ENCODE measurements at places on chromosomes 12 and 14.

GRCh38 chr12:102534899-102535298 is 54.5 kb upstream of the IGF1 start:
- no peak for DNase-seq

GRCh38 chr14:27091973-27092372 is 494.1 kb upstream of the NOVA1 start:
- no peak for DNase-seq

DNA sequence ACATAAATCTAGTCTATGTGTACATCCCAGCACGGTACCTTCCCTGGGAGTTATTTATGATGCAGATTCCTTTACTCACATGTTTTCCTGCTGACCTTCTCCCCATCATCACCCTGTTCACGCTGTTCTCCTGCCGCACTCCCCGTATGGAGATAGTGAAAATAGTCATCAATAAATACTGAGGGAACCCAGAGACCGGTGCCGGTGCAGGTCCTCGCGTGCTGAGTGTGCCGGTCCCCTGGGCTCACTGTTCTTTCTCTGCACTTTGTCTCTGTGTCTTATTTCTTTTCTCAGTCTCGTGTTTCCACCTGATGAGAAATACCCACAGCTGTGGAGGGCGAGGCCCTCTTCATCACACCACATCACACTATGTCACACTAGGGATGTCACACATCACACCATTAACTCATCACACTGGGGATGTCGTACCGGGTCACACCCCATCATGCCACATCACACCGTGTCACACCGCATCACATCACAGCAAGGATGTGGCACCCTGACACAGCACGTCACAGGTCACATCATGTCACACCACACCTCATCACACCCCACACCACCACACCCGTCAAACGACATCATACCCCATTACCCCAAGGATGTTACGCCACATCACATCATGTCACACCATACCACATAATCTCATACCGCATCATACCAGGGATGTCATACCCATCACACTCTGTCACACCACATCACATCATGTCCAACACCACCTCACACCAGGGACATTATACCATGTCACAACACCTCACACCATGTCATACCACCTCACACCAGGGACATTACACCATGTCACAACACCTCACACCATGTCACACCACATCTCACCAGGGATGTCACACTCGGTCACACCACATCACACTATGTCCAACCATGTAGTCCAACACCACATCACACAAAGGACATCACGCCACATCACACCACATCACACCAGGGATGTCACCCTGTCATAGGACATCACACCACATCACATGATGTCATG is 207.0 kb downstream of the TMEM121 start:
- no peak for DNase-seq

DNA sequence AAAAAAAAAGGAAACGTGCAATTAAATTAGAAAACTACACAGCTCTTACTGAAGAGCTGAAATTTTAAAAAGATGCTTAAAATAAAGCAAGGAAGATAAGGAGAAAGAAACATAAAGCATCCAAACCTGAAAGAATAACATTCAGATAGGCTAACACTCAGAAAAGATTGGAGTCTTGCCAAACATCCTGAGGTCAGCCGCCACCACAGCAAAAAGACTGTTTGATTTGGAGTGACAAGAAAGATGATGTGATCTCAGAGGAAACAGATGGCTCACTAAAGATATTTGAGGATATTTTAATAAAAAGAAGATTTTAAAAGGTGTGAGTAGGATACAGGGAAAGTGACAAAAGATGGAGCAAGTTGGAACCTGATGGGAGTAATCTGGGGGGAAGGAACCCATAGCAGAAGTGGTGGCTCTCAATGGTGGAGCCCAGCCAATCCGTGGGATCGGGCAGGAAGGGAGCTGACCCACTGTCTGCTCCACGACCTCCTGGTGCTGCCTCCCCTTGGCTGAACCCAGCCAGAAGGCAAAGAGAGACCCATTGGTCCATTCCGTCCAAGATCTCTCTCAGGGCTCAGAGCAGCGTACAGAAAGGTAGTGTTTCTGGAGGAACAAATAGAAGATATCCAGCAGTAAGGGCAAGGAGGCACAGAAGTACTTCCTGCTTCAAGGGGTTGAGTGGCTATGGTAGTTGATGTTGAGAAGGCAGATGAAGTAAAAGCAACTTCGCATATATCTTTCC is 469.6 kb downstream of the RGS6 start:
- no peak for DNase-seq

DNA sequence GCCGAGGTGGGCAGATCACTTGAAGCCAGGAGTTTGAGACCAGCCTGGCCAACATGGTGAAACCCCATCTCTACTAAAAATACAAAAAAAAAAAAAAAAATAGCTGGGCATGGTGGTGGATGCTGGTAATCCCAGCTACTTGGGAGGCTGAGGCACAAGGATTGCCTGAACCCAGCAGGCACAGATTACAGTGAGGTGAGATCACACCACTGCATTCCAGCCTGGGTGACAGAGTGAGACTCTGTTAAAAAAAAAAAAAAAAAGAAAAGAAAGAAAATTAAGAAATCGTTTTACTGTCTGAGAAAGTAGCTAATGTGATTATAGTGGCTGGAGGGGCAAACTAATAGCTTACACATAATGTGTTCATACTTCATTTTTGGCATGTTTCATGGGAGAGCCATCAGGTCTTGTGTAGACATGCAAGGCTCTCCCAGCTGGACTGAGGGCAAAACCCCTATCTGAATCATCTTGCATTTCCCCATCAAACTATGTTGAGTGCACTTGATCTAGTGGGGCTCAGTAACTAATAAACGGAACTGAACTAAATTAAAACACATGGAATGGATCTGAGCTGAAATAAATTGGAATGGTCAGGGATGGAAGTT is 16.2 kb downstream of the KIF21A start:
- DNase-seq: no peak

DNA sequence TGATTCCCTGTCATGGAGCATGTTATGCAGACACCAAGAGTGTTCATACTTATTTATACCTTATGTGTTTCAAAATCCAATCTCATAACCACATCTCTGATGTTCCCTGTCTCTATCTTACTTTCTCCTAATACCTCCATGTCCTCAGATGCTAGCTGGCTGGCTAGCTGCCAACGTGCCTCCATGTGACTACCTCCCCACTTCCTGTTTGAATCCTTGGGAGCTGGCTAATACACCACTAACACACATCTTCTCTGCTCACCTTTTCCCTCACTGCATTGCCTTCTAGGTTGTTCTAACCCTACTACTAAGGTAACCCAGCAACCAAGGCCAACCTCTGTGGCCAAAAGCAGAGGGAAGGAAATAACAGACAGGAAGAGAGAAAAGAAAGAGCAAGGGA is 27.3 kb downstream of the TTC5 start:
- DNase-seq: no peak

GRCh38 chr12:110661337-110661972 is 27.5 kb downstream of the HVCN1 start:
- no peak for DNase-seq

DNA sequence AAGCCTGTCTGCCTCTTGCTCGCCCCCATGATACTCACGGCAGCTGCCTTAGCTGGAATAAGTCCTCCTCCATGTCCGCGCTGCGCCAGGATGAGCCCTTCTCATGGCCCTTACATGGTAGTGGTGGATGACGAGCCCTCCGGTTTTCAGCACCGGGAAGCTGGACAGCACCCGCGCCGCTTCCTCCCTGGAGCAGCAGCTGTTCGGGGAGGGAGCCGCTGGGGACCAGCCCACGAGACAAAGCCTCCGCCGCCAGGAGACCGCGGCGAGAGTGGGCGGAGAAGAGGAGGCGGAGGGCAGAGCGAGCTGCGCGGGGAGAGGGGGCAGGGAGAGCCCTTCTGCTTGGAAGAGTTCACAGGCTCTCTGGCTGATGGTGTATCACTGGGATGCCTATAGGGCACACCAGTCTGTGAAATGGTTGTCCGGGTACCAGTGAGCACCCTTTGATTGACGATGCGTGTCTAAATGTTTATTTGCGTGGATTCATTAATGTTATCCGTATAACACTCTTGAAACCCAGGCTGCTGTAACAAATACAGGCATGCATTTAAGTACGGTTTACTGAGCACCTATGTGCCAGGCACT is at the start of gene SVOP:
Gene SVOP, minus strand, starts transcription at position 273 of the 585 bp plus-strand sequence. Its CDS starts 200 bp downstream, at position 73.
- DNase-seq: peak; percentile 92

DNA sequence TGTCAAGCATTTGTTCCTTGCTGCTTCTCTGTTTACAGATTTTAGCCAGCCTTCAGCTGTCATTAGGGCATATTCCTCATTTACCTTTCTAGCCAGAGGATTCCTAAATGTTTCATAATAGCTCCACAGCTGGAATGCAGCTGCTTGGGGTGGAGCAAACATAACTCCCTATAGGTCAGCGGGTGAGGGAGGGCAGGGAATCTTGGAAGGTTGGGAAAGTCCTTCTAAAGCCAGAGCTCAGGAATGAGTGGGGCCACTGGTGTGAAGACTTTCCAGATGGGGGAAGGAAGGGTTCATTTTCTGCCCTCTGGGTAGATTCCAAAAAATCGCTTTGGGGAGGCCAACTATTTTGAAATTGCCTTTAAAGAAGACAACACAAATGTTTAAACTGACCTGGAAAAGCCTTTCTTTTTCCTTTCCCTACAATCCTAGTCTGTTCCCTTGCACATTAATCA is 16.3 kb upstream of the IRF2BPL start:
- no peak for DNase-seq

GRCh38 chr12:73452672-73453469 is 1084.8 kb upstream of the ATXN7L3B start:
- no peak for DNase-seq

DNA sequence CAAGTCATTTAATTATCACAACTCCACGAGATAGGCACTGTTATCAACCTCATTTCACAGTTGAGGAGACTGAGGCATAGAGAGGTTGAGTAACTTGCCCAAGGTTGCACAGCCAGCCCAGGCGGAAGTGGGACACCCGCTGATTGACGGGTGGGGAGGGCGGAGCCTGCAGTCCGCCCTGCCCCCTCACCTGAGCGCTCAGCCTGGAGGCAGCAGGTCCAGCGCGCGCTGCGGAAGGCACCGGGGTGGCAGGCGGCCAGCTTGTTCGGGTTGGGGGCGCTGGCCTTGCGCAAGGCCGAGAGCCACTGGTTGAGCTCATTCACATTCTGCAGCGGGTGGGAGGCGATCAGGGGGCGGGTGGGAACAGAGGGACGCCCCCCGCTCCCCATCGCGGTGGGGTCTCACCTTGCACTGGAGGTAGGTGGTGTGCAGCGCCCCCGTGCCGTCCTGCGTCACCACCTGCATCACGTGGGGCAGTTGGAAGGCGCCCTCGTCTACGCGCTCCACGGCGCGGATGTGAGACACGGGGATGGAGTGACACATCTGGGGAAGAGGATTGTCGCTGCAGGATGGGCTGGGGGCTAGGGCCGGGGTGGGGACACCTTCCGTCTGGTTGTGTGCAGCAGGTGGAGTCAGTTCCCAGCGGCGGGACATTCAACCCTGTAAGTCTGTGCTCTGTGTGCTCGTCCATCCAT is 31.7 kb downstream of the RASAL1 start:
- no peak for DNase-seq

- no peak for DNase-seq
Measured at GRCh38 chr14:104250175-104250574, 111.8 kb downstream of the KIF26A start.

DNA sequence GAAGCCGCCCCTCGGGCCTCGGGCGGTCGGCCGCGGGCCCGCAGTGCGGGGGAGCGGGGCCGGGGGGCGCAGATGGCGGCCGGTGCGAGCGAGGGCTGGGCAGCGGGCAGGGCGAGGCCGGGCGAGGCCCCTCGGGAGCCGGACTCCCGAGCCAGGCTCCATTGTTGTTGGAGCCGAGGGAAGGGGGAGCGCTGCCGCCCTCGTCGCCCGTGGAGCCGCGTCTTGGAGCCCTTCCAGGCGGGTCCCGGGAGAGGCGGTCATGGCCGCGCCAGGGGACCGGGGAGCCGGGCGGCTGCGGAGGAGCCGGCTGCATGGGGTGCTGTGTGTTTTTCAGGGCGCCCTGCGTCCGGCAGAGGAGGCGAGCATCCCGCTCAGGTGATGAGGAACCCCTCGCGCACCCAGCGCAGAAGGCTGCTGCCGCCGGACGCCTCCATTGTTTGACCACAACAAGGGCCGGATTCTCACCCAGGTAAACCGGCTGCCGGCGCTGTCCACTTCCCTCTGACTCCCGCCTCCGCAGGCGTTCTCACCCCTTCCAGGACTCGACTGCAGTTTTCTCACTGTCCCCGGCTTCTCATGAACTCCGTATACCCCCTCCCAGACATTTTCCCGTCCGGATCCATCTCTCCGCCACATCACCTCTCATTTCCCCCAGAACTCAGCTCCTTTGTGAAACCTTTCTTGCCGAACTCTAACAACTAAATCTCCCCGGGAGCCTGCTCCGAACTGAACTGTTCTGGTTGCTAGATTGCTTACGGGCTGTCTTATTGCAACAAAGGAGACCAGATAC is 732 bp downstream of the ZNF664 start:
- DNase-seq: peak; percentile 22

- DNase-seq: no peak
Measured at GRCh38 chr14:22466491-22466890, 122.5 kb downstream of the DAD1 start.

GRCh38 chr12:4829161-4829792 is 80.4 kb upstream of the KCNA1 start:
- DNase-seq: no peak

DNA sequence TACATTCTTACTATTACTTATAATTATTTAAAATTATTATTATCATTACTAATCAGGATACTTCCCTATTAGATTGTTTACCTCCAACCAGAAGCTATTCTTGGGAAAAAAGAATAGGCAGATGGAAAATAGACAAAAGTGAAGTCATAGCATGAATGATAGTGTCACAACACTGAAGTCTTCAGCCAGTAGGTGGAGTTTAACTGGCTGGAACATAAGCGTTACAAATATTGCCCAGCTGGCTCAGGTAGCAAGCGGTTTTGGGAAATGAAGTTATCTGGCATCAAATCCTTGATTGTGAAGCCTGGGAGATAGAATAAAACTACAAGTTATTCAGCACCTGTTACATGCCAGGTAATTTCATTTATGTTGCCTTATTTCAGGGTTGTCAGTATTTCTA is 762.9 kb downstream of the C12orf50 start:
- no peak for DNase-seq

DNA sequence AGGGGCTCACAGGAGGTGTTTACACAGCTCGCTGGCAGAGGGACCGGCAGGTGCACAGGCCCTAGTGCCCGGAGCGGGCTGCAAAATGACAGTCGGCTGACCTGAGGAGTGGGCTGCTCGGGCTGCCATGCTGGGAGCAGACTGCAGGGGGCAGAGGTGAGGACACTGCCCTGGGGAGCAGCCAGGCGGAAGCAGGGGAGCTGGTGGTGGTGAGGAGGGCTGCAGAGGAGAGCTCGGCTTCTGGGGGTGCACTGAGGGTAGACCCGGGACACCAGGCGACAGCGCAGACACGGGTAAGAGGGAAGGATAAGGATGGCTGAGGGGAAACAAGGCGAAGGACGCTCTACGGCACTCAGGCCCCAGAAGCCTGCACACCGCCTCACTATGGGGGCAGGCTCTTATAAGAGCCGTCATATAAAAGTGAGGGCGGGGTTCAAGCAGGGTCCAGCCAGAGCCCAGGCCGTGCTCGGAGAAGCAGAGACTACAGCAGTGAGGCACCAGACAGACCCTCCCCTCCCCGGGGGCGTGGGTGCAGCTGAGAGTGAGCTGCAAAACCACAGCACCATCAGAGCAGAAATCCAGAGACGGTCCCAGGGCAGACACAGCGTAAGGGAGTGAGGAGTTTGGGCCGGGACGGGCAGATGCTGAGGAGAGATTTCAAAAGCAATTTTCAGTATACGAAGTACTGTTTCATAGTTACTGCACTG is 62.5 kb downstream of the CCDC88C start:
- DNase-seq: peak; percentile 40

Data from neural crest cell (in vitro differentiated cells).